A549 treated with GW870086 at 1 μM for 4 hours (cell line): ENCODE measurements at places on chromosomes 5 and 9. TPM values are rescaled to one million over a fixed set of nuclear protein-coding genes. Genes with fewer than 3 reads are reported as not detected.

The ROPN1L gene
- 2.0 to 2.9 TPM (median 2.3 TPM) in 5 replicates for total RNA-seq

The PPP2R2B gene
- total RNA-seq: 0.06 to 0.23 TPM (median 0.14 TPM) in 4 of 5 replicates, not detected in the other

The TRIM36 gene
- 1.1 to 2.3 TPM (median 2.1 TPM) in 5 replicates for total RNA-seq

The LURAP1L gene
- total RNA-seq: 23.6 to 33.9 TPM (median 32.4 TPM) in 5 replicates

The PCDH12 gene
- not detected in 5 replicates for total RNA-seq

The ABCA2 gene
- total RNA-seq: 21.4 to 27.7 TPM (median 25.4 TPM) in 5 replicates

The HK3 gene
- total RNA-seq: 0.05 to 0.13 TPM in 2 of 5 replicates, not detected in the others

The ZNF367 gene
- total RNA-seq: 3.4 to 5.5 TPM (median 4.5 TPM) in 5 replicates

The NUDT12 gene
- total RNA-seq: 1.0 to 2.1 TPM (median 1.7 TPM) in 5 replicates

The CMBL gene
- 20.1 to 23.8 TPM (median 22.7 TPM) in 5 replicates for total RNA-seq

The MYO10 gene
- total RNA-seq: 34.3 to 43.6 TPM (median 42.2 TPM) in 5 replicates

The OR2V1 gene
- not detected in 5 replicates for total RNA-seq

The CATSPER3 gene
- 0.19 to 0.50 TPM (median 0.37 TPM) in 5 replicates for total RNA-seq
